Activated gamma-delta T cell treated with anti-CD3 and anti-CD28 coated beads, Interleukin-2, amount 50 U/mL, for 16 hours (primary cell): ENCODE measurements at places on chromosomes 5 and 9.

DNA sequence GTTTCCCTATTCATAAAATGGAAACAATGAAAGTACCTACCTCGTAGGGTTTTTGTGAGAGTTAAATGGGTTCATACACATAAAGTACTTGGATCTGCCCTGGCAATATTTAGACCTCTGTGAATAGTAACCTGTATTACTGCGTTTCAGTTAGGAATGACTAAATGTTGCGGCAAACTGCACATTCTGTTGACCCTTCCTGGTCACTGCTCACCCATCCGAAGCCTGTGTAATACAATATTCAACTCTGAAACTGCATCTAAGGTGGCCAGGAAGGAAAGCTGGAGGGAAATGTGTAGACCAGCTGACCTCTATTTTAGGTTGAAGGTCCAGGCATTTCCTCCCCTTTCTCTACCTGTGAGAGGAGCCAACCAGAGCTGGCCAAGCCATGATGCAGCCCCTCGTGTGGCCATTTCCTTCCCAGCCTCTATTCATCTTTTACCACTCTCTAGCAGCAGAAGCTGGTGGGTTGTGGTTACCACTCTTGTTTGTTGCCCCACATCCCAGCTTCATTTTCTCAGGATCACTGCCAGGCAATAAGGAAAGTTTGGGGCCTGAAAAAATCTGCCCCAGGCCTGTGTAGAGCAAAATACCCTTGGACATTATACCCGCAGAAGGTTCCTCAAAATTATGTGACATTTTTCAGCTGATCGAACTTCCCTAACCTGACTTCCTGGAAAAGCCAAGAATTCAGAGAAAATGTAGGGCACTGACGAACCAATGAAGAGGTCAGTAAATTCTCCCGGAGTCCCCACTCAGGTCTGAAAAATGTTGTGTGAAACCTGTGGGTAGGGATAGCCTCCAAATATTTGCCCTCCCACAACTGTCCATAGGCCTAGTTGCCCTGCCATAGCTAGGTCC lies 20.5 kb upstream of the PDCD1LG2 start:
- no peak for DNase-seq

GRCh38 chr5:113807427-113807991 lies 294.0 kb downstream of the YTHDC2 start:
- DNase-seq: no peak

DNA sequence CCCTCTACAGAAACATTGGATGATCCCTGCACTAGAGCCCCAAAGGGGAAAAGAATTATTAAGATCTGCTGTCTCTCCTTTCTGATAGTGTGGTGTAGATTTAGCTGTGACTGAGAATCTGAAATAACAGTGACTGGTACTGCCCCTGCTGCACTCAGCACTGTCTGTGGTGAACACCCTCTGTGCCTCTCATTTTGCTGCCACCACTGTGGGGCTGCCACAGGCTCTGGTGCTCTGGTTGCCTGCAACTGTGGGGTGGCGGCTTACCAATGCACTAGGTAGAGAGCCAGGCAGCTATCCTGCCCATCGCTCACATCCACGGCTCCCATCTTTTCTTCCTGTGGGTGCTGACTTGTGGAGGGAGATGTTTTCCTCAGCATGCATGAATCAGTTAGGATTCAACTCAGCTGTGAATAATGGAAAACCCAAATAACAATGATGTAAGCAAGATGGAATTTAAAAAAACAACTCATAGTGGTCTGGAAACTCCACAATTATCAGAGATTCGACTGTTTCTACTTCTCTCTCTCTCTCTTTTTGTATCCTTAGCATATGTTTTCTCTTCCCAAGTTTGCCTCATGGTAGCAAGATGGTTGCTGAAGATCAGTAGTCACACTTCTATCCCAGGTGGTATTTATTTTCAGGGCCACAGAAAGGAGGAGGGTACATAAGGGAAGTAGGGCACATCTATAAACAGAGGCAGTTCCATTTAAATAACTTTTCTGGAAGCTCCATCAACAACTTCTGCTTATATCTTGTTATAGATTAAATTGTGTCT lies 99.8 kb upstream of the DAP start:
- DNase-seq: no peak

DNA sequence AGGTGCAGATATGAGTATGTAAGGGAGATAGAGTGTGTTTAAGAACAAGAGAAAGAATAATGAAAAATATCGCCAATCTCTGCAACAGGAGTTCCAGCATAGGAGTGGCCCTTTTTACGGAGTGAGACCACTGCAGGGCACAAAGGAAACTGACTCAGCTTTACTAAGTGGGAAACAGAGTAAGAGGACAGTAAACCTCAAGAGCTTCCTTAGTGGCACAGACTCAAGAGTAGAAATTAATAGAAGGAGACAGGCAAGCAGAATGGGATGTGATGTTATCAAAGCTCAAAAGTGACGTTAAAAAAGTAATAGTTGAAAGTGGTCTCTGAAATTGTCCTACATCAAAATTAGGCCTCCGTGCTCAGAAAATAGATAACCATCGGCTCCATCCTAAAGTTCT lies 2.1 kb upstream of the SH3RF2 start:
- DNase-seq: no peak

GRCh38 chr5:52560366-52560765 lies 227.3 kb upstream of the ITGA1 start:
- DNase-seq: no peak

DNA sequence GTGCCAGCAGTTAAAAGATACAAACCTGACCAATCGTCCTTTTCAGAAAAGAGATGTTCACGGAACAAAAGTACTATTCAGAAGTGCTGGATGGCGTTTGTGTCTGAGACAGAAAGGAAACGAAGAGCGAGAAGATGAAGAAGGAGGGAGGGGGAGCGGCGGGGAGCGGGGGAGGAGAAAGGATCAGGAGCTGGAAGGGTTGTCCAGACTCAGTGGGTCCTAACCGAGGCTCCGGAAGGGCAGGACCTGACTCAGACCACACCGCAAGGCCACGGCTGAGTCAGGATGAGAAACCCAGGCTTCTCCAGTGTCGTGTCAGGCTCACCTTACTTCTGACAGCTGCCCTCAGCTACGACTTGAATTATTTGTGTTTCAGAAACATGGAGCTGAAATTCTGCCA lies 46.2 kb downstream of the PAX5 start:
- DNase-seq: no peak

- DNase-seq: no peak
Measured at GRCh38 chr5:101977729-101978345, 318.2 kb downstream of the SLCO4C1 start.

DNA sequence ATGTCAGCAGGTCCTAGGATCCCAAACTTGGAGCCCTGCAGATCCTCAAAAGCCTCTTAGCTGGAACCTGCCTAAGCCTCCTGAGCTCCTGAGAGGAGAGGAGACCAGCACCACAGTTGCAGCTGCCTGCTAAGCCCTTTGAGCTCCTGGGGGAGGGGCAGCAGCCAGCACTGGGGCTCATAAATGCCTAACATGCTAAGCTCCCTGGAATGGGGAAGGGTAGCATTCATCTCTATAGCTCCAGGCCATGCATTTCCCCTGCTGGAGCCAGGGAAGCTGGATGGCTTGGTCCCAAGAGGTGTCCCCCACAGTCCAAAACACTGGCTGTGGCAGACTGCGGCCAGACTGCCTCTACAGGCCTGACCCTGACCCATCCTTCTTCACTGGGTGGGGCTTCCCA lies 182.7 kb downstream of the KCNN2 start:
- no peak for DNase-seq

GRCh38 chr9:127776924-127777289 lies 1.6 kb downstream of the SH2D3C start:
- no peak for DNase-seq

DNA sequence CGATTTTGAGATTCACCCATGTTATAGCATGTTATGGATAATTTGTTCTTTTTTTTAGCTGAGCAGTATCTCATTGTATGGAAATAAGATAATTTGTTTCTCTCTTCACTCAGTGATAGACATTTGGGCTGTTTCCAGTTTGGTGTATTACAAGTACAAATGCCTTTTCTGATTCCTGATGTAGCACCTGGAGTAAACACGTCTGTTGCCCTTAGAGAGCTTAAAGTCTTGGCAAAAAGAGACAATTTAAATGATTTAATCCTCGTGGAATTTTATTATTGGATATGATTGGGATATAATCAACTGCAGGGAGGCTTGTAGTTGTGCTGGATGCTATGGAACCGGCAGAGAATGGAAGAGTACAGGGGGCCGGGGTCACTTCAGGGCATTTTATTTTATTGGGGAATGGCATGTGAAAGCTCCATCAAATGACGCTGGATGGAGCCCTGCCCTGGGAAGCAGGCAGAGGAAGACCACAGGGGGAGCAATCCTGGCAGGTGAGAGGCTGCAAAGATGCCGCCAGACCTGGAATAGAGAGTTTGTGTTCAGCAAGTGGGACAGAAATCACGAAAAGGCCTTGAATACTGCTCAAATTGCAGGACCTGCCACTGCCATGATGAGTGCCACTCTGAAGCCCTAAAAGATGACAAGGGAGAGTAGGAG lies 31.0 kb upstream of the TGFBI start:
- no peak for DNase-seq

- no peak for DNase-seq
Measured at GRCh38 chr5:17452936-17453335, 45.1 kb upstream of the TAF11L2 start.

GRCh38 chr9:124697326-124698200 lies 73.5 kb downstream of the NR6A1 start:
- DNase-seq: no peak

DNA sequence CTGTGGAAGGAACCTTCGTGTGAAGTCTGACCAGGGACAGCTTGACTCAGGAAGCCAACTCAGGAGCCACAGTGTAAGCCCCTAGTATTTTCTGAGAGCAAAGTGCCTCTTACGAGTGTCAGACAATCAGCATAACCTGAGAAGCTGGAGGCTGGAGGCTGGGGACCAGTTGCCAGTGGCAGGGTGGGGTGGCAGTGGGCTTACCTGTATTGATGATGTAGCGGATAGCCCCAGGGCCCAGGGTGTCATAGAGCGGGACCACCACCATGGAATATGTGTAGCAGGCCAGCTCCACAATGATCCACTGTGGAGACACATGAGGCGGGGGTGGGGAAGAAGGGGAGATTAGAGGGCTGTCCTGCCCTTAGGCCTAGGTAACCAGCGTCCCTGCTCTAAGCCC lies 22.9 kb downstream of the ACSL6 start:
- no peak for DNase-seq

- no peak for DNase-seq
Measured at GRCh38 chr9:134350416-134350994, 24.2 kb downstream of the RXRA start.

DNA sequence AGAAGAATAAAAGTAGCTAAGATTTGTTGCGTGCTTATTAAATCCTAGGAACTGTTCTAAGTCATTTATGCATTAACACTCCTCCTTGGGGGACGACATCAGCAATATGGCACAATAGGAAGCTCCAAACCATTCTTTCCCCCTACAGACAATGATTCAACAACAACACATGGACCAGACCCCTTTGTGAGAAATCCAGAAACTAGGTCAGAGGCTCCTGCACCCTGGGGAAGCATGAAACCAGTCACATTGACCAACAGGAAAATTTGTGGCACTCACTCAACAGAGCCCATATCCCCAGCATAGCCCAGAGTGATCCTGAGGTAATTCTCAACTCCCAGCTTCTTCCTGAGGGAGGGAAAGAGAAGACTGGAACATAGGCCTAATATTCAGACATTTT lies 294.4 kb downstream of the HINT1 start:
- DNase-seq: no peak

- no peak for DNase-seq
Measured at GRCh38 chr5:83281658-83282057, 189.9 kb upstream of the VCAN start.

DNA sequence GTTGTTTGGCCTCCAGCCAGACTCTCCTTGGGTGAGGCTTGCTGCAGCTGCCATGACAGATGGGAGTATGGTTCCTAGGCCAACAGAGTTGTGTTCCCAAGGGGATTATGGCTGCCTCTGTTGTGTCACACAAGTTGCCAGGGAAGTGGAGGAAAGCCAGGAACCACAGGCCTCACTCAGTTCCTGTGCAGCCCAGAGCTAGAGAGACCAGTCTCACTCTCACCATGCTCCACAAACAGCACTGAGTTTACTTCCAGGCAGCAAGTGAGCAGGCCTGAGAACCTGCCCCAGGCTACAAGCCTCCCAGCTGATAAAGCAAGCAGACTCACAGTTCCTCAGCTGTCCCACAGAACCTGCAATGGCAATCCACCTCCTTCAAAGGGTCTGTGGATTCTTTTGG lies 273.6 kb upstream of the TAS2R1 start:
- DNase-seq: no peak

DNA sequence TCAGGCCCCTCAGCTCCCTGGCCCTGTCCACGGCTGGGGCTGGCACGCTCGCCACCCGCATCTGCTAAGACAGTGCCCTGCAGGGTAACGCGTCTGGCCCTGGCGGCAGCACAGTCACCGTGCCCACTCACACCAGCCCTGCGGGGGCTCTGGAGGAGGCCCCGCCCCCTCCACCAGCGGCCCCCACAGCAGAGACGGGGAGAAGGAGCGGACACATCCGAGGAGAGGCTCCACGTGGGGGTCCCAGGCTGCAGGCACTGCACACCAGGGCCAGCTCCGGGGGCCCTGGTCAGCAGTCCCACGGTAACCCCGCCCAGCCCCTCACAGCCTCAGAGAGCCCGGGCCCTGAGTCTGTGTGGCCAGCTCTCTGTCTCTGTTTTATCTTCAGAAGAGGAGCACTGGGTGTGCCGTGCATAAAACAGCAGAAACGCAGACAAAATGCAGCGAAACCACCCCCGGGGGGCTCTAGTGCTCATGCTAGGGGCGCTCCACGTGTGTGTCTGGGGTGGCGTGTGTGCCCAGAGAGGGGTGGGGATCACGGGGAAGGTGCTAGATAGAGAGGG lies 47.5 kb upstream of the NRARP start:
- no peak for DNase-seq

- DNase-seq: no peak
Measured at GRCh38 chr9:133441571-133441970, 18.2 kb upstream of the CACFD1 start.

- DNase-seq: no peak
Measured at GRCh38 chr9:135068776-135069415, 18.6 kb upstream of the OLFM1 start.

- no peak for DNase-seq
Measured at GRCh38 chr5:1540831-1541701, 17.3 kb upstream of the LPCAT1 start.

DNA sequence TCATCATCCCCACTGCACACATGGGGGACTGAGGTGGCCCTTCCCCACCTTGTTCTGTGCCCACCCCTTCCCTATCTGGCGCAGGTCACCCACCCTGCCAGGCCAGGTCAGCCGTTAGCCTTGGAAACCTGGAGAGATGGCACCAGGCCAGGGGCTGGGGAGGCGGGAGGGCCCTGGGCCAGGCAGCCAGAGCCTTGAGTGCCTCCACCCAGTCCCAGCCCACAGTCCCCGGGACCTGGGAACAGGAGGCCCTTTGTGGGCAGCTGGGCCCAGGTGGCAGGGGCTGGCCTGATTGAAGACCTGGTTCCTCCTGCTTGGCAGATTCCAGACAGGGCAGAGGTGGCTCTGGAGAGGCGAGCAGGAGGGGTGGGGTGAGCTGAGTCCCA lies 70.6 kb downstream of the LRSAM1 start:
- DNase-seq: no peak

GRCh38 chr9:114894609-114895433 lies 35.6 kb downstream of the TNFSF8 start:
- DNase-seq: no peak
